ENCODE measurements at places on chromosomes 16 and 17.

DNA sequence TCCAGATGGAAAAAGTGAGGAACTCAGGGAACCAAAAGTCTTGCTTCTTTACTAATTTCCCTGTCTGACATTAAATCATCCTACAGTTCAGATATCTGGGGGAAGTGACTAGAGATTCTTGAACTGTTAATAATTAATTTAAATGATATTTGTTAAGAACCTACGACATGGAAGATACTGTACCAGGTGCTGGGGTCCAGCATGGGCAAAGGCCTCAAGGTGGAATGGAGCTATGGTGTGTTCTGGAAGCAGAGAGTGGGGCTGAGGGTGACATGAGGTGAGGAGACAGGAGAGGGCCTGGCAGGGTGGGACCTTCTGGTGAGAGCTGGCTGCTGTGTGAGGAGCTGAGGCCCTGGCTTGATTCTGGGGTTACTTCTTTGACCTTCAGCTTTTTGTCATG, 6.0 kb upstream of the CCL2 start:
- no peak for DNase-seq

- no peak for DNase-seq
Measured at GRCh38 chr17:28975646-28976045, 24.3 kb upstream of the PHF12 start.

DNA sequence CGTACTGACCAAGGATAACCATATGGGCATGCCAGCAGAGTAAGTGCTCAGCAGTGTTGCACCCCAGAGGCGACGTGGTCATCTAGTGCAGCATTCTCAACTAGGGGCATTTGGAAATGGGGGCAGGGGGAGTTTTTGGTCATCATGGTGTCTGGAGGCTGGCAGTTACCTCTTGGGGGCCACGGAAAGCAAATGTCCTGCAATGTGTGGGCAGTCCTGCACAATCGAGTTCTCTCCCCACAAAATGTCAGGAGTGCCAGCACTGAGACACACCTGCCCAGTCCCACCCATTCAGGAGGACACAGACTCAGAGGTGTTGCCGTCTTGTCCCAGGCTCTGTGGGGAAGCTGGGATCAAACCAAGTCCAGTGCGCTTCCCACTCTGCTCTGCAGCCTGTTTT, 3.0 kb downstream of the RASL10B start:
- no peak for DNase-seq

DNA sequence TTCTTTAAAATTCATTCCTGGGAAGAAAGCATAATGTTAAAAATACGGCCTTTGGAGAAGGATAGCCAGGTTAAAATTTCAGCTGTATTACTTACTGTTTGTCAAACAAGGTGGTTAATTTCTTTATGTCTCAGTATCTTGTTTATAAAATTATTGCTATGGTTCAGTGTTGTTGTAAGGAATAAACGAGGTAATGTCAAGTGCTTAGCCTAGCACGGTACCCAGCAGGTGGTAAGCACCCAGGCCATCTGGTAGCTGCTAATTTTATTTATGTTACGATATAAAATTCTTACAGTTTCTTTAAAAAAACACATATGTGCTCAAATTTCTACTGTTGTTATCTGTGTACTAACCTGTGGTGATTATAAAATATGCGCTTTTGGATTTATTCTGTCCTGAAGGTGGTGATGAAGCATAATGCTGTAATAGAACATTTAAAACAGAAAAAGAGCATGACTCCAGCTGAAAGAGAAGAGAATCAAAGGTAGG, 48.9 kb downstream of the C17orf58 start:
- DNase-seq: no peak

DNA sequence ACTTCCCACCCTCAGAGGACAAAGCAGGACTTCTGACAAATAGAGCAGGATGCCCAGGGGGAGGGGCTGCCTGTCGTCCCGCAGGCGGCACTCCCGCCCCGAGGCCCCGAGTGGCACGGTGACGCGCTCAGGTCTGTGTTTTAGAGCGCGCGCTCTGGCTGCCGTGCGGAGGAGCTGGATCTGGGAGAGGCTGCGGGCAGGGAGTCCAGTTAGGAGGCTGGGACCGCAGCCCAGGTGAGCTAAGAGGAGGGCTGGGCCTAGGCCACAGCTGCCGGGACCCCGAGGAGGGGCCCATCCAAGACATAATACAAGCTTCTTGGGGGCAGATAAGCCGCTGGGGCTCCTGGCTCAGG, 6.4 kb downstream of the DOC2A start:
- no peak for DNase-seq

- DNase-seq: peak; percentile 4
Measured at GRCh38 chr16:80924372-80924978, 82.2 kb downstream of the CMC2 start.

- no peak for DNase-seq
Measured at GRCh38 chr16:81635063-81635937, 143.8 kb upstream of the PLCG2 start.

GRCh38 chr17:12247761-12248160, 227.1 kb downstream of the MAP2K4 start:
- no peak for DNase-seq

DNA sequence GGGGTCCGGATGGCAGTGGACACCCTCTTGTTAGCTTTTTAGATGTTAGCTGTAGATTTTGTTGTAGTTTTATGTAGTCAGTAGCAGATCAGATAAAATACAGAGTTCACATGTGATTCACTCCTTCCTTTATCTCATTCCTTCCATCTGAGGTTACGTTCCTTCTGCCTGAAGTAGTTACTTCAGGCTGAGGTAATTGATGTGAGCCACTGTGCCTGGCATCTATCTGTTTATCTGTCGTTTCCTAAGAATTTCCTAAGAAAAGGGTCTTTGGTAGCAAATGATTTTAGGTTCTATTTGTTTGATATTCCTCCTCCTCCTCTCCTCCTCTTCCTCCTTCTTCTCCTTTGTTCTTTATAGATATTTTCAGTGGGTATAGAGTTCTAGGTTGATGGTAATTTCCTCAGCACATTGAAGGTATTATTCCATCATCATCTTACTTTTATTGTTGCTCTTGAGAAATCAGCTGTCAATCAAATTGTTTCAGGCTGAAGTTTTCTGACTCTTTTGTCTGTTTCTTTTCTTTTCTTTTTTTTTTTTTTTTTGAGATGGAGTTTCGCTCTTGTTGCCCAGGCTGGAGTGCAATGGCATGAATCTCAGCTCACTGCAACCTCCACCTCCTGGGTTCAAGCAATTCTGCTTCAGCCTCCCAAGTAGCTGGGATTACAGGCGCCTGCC, 29.6 kb upstream of the FBXO47 start:
- DNase-seq: no peak
